ENCODE measurements at places on chromosomes 12 and 14.

- DNase-seq, result no peak
Observed at GRCh38 chr12:63129927-63130326, 21.1 kb downstream of the AVPR1A start.

GRCh38 chr14:28776482-28777266 lies 10.1 kb downstream of the FOXG1 start:
- no peak for DNase-seq

- no peak for DNase-seq
Observed at GRCh38 chr12:54593135-54593534, 4.7 kb upstream of the PPP1R1A start.

GRCh38 chr14:58717211-58717610 lies 79.4 kb downstream of the DACT1 start:
- DNase-seq, result no peak

DNA sequence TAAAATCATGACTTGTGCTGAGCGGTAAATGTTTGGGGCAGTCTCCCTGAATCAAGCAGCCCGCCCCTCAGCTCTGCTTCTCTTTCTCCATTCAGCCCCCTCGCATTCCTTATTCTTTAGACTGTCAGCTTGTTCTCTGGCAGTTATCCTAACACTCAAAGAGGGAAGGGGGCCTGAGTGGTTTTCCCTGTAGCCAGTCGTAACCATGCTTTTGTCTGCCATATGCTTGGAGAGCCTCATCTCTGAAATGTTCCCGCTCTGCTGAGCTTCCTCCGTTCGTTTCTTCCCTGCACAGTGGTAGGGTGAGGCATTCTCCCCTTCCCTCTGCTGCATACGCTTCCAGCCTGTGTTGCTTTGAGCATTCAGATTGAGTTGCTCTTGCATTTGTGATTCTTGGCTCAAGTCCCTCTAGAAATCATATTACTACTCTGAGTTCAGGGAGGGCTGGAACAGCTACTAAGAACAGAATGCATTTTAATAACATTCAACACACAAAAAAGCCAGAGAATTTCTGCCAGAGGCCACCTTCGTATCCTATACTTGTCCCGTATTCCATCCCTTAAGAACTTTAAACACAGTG lies 119.7 kb downstream of the FBXL14 start:
- DNase-seq, result peak; percentile 48

DNA sequence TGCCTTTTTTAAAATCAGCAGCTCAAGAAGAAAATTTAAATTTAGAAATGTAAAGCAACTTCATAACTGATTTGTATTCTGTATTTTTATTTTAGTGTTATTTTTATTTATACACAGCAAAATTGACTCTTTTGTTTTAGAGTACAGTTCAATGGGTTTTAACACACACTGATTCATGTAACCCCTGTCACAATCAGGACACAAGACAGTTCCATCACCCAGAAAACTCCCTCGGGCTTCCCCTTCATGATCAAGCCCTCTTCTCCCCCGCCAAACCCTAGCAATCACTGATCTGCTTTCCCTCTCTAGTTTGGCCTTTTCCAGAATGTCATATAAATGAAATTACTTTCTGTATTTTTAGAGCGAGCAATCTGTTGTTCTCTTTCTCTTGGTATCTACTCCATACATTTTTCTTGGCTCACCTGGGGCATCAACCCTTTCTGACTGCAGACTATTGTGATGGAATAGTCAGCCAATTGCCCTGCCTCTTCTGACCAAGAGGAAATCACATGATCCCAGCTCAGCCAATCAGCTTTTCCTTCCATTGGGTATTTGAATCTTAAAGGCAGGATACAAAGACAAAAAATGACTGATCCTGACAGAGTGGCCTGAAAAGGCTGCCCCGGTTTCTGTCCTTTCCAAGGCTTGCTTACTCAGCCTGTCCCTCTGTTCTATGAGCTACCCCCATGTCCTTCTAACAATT lies 5.3 kb downstream of the SLC5A8 start:
- DNase-seq, result no peak

GRCh38 chr12:123058980-123059379 lies 78.5 kb downstream of the ARL6IP4 start:
- no peak for DNase-seq

GRCh38 chr12:49955899-49956662 lies 5.5 kb downstream of the AQP2 start:
- DNase-seq, result no peak
